ENCODE measurements at places on chromosomes 1 and 21.

- DNase-seq = no peak
These were observed 126.1 kb downstream of the MAP3K21 start for GRCh38 chr1:233453433-233454200.

DNA sequence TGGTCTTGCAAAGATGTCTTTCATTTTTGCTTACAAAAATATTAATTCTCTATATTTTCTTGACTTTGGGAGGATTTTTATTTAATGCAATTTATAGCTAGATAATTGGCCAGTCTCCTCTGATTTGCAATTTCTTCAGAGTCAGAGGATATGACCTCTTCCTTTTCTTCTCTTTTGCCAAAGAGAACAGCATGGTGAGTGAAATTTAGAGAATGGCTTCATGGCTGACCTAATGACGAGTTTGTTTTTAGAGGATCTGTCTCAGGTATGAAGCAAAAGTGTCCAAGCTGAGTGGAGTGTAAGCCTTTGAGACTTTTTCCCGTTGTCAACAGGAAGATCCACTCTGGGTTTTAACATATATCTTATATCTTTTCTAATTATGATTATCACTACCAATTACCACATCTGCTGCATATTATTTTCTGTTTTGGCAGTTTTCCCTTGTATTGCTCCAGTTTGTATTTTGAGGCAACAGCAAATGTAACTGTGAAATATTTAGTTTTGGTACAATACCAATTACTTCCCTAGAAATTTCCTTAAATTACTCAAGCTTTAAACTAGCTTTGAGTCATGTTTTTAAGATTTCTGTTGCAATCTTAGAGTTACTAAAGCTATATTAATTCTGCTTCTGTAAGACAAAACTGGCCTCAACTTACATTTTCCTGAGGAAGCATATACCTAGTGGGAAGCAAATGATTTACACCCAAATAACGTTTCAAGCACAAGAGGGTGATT is 332.8 kb upstream of the ZRANB2 start:
- DNase-seq = peak; percentile 51

DNA sequence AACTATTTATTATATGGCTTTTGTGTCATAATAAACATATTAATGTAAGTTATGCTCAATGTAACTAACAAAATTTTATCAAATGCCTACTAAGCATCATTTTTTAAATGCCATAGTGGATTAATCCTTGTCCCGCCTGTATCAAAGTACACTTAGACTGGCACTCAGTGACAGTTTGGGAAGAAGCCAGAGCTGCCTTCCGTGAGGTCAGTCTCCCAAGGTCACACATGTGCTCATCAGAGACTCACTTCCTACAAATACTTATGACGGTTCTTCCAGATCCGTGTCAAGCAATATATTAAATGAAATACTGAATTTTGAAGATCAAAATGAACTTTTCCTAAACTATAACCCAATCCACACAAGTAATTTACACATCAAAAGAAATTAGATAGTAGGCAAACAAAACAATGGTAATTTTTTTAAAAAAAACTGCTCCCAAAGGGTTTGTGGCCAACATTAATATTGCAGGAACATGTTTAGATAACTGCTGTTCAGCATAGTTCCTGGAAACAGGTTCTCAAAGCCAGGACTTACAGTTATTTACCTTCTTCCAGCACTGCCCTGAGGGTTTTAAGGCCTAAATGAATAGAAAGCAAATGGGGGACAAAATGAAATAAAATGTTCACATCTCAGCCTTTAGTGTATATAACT is 27.2 kb downstream of the WLS start:
- DNase-seq = no peak

- DNase-seq = peak; percentile 26
These were observed 16.0 kb downstream of the VANGL2 start for GRCh38 chr1:160416369-160416768.

DNA sequence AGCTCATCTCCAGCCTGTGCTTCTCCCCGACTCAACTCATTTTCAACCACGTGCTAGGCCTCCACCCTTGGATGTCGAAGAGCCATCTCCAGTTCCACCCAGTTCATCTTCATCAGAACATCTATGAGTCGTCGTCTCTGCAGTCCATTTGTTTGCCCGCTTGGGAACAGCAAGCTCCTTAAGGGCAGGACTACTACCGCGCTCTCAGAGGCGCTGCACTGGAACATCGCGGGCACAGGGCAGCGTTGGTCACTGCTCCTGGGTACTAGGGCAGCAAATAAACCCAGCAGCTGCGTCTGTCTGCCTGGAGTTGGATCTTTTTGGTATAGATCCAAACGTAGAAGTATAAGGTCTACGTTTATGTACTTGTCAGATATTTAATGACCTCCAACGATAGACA is 478 bp upstream of the PRDM2 start:
- peak; percentile 40 for DNase-seq

DNA sequence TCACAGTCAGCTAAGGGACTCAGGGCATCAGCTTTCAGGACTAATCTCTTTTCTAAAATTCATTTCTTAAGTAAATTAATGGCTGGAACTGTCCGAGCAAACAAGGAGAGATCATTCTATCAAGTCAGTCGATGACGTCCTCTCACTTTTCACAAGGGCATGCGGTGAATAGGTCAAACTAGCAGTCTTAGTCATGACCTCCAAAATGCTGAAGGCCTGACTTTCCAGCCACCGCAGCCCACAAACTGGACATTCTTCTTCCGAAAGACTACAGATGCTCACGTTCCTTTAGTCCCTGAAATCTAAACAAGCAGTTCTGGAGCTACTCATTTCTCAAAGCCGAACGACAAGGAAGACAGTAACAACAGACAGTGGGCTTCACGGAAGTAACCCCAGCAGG is 127.9 kb downstream of the TIAM1 start:
- no peak for DNase-seq

- no peak for DNase-seq
These were observed 97.4 kb downstream of the GIPC2 start for GRCh38 chr1:78143152-78143551.

- DNase-seq = no peak
These were observed 3.4 kb upstream of the PEX10 start for GRCh38 chr1:2415801-2416208.

DNA sequence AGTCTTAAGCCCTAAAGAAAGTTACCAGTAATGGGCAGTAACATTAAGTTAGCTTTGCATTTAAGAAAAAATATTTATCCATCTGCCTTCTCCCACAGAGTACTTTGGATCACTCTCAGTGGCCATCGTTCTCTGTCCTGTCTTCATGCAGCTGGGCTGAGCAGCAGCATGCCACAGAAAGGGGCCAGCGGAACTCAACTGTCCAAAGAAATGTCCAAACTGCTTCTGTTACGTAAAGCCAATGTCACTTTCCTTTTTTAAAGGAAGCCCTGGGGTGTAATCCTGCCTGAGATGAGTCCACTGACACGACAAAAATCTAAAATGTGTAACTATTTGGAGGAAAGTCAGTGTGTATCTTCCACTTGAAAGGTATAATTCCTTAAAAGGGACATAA is 291.6 kb downstream of the SMYD3 start:
- no peak for DNase-seq

- peak; percentile 90 for DNase-seq
These were observed 218.3 kb upstream of the HOOK1 start for GRCh38 chr1:59596432-59596831.

DNA sequence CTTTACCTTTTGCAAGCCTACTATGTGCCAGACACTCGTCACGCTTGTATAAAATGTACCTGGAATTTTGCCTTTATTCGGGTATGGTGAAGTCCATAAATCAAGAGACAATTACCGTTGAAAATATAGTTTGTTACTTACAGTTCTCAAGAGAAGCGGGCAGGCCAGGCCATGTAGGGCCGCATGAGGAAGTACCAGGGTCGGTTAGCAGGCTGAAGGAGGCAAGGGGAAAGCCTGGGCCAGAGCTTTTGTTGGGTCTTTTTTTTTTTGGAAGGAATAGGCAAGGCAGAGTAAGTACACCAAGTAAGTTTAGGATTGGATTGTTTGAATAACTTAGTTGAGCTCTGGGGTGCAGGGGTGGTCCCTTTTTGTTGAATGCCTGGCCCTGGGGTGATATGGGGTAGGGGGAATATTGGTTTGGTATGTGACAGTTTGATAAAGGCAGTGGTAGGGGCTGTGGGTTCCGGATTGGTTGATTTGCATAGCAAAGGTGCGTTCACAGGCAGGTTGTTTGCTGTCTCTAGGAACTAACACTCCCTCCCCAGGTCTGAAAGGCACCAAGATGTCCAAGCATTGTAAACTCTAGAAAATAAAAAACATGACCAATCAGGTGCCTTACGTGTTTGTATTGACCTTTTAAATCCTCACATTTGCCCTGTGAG is 80.7 kb downstream of the KAZN start:
- no peak for DNase-seq

DNA sequence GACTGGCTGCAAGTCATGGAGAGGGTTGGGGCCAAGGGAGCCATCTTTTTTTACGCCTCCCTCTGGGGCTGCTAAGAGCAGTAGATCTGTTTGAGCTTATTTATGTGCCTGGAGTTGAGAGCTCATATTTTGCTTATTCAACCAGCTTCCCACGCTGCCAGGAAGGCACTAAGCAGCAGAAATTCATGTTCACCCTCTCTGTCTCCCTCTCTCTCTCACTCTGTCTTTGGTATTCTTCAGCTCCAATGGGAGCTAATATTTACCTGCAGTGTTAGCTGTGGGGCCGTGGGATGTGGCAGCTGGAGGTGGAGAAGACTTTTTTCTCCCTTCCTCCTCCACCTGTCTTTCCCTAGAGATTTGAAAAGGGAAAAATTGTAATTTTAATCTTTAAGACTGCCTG is 26.8 kb upstream of the CACNA1E start:
- DNase-seq = no peak

DNA sequence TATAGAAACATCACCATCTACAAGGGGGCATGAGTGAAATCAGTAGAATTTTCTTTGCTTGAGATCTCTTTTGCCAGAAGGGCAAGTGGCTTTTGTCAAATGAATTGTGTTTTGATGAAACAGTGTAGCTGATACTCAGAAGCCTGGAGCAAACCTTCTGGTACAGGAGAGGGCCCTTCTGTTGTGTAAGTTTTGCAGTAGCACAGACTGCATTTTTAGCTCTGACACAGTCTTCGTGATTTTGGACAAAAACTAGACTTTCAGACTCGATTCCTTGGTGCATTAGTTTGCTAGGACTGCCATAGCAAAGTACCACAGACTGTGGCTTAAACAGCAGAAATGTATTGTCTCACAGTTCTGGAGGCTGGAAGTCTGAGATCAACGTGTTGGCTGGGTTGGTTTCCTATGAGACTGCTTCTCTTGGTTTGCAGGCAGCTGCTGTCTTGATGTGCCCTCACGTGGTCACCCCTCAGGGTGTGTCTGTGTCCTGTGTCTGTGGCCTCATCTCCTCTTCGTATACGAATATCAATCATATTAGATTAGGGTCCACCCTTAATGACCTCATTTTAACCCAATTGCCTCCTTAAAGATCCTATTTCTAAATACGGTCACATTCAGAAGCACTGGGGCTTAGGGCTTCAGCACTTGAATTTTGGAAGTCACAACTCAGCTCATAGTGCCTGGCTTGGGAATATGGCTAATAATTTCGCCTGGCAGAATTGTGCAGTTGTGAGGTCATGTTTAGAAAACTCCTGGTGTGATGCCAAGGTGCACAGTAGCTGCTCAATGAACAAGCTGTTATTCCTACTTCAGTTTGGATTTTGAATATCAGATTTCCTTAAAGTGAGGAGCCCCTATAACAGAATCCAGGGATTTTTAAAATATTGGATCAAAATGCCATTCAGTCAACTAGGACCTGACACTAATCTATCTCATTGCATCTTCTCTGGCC is 21.2 kb upstream of the DISC1 start:
- no peak for DNase-seq

GRCh38 chr1:2459757-2460156 is 16.3 kb upstream of the PLCH2 start:
- peak; percentile 60 for DNase-seq

DNA sequence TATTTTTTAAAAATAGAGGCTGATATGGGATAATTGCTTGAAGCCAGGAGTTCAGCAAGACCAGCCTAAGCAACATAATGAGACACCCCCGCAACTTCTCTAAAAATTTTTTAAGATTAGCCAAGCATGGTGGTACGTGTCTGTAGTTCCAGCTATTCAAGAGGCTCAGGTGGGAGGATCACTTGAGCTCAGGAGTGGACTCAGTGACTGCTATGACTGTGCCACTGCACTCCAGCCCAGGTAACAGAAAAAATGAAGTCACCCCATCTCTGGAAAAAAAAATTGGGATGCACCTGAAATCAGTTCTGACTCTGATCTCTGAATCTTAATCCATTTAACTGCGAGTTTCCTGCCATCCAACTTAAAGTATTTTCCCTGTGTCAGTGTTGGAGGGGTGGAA is 124.2 kb downstream of the MRPS6 start:
- no peak for DNase-seq

GRCh38 chr21:42237577-42237976 is 18.6 kb downstream of the ABCG1 start:
- no peak for DNase-seq

- DNase-seq = peak; percentile 15
These were observed 136.6 kb upstream of the VANGL1 start for GRCh38 chr1:115505148-115505571.

DNA sequence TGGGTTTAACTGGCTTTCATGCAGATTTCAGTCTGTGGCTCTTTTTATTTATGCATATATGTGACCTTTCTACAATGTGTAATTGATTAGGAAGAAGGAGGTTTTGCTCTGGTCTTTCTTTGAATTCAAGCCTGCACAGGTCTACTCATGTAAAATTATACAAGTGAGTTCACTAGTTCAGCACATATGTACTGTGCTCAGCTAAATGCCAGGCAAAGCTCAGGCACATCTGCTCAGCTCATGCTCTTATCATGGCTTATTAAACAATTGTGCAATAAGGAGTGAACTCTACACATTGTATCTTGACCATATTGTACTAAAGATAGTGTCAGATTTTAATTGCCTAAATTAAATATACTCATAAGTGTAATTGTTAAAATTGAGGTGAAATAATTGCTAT is 378.4 kb downstream of the ADGRL2 start:
- DNase-seq = peak; percentile 4

DNA sequence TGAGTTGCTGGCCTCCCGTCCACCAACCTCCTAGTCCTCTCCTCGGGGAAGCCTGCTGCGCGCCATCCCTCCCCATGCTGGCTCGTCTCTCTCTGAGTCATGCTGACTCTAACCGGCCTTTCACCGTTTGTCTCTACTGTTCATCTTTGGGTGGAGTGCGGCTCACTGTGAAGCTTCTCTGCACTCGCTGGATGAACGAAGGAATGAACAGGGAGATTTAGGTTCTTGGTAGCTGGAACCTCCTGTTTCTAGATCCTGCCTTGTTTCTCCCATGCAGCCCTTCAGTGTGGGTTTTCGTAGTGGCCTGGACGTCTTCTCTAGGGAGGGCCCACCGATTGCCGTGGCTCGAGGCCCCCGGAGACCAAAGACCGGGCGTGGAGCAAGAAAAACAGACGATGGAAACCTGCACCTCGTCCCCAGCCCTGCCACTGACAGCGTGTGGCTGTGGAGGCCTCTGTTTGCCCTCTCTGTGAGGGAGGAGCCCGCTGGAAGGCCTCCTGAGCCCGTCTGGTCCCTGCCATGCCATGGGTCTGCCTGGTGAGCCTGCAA is 227.6 kb upstream of the C1orf174 start:
- no peak for DNase-seq

DNA sequence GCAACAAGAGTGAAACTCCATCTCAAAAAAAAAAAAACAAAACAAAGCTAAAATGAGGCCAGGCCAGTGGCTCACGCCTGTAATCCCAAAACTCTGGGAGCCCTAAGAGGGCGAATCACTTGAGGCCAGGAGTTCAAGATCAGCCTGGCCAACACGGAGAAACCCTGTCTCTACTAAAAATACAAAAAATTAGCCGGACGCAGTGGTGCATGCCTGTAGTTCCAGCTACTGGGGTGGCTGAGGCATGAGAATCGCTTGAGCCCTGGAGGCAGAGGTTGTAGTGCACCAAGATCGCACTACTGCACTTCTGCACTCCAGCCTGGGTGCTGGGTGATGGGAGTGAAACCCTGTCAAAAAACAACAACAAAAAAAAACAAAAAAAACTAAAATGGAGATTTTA is 191.2 kb upstream of the SGIP1 start:
- no peak for DNase-seq
